Naive thymus-derived CD4-positive, alpha-beta T cell (primary cell): ENCODE measurements at places on chromosomes 3 and 15. TPM values are rescaled to one million over a fixed set of nuclear protein-coding genes. Genes with fewer than 3 reads are reported as not detected.

The UPK1B gene
- not detected for total RNA-seq

The MITF gene
- total RNA-seq: 0.73 TPM

DNA sequence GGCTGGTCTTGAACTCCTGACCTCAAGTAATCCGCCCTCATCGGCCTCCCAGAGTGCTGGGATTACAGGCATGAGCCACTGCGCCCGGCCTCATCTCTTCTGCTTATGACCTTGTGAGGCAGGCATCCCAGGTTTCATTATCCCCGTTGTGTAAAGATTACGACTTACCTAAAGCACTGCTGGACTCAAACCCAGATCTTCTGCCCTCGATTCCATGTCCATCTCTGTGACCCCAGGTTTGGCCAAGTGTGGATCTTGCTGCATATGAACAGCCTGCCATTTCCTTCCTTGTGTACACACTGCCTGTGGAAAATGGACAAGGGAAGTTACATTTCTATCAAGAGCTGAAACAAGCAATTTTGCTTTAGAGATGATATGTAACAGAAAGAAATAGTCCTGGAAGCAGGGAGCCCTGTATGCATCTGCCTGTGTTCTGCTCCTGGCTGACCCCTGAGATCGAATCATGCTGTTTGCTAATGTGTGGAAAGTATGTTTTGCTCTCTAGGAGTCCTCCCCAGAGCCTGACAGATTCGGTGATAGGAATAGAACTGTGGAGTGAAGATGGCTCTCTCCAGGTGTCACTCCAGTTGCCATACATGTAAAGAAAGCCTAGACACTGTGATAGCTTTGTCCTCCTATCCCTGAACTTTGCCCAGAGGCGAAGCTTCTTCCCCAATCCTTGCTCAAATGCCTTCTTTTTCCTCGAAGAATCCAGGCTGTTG is 11.8 kb upstream of the LIPC start:
- H3K27ac ChIP-seq: no peak overlapping the region
- H3K4me1 ChIP-seq: no peaks in the 10 kb centered on the region
- DNase-seq: no peak
- H3K4me3 ChIP-seq: no peak overlapping the region
- no peaks in the 10 kb centered on the region for H3K27me3 ChIP-seq
- no peaks in the 10 kb centered on the region for H3K36me3 ChIP-seq

DNA sequence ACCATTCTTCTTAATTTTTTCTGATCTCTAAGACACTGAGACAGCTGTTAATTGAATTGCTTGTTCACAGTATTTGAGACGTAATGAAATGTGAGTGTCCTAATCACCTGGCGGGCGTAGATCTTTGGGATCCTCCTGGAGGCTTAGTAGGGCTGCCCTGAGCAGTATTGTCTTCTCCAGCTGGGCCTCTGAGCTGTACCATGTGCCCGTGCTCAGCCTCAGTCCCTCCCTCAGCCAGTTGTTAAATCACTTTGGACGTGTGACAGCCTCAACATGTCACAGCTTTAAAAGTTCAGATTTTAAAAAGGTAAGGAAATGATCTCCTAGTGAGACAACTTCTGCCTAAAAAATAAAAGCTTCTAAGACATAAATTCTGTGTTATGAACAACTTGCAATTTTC is 35.5 kb downstream of the IGF1R start:
- H3K36me3 ChIP-seq: no peaks in the 10 kb centered on the region
- DNase-seq: no peak
- no peaks in the 10 kb centered on the region for H3K4me1 ChIP-seq
- no peak overlapping the region for H3K4me3 ChIP-seq

The SLC22A14 gene
- total RNA-seq: not detected

The PEAK1 gene
- total RNA-seq: 19.3 TPM

The TM4SF1 gene
- not detected in 2 replicates for total RNA-seq

- no peaks in the 10 kb centered on the region for H3K36me3 ChIP-seq
- H3K4me1 ChIP-seq: peaks cover 52% of the 10 kb centered on the region
- no peak for DNase-seq
- no peaks in the 10 kb centered on the region for H3K27me3 ChIP-seq
- no peak overlapping the region for H3K4me3 ChIP-seq
These were observed 10.0 kb upstream of the SRP14 start for GRCh38 chr15:40048926-40049475.

GRCh38 chr15:57138349-57138788 is 219.9 kb downstream of the TCF12 start:
- no peak overlapping the region for H3K27ac ChIP-seq
- no peaks in the 10 kb centered on the region for H3K27me3 ChIP-seq
- H3K4me3 ChIP-seq: no peak overlapping the region
- H3K36me3 ChIP-seq: no peaks in the 10 kb centered on the region
- no peak for DNase-seq

DNA sequence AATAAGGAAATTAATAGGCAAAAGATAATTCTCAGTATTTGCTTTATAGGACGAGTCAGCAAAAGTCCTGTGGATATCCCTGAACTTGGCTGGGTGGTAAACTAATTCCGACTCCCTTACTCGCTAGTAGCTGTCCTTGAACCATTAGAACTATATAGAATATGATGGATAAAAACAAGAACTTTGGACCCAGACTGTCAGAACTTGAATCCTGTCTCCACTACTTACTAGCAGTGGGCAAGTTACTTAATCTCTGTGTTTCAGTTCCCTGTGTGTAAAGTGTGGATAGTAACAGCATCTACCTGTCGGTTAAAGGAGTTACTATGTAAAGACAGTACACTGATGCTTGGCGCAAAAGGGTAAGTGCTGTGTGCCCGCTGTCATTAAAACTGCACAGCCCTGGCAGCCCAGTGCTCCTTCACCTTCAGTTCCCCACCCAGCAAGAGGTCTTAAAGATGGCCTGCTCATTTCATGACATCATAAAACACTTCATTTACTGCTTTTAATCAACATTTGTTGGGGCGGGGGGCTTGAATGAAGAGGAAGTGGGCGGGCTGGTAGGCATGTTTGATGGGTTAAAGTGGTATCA is 7.3 kb downstream of the TPM1 start:
- H3K4me3 ChIP-seq: no peak overlapping the region
- H3K27ac ChIP-seq: no peak overlapping the region
- peaks cover 15% of the 10 kb centered on the region for H3K27me3 ChIP-seq

The ITPKA gene
- not detected for total RNA-seq

DNA sequence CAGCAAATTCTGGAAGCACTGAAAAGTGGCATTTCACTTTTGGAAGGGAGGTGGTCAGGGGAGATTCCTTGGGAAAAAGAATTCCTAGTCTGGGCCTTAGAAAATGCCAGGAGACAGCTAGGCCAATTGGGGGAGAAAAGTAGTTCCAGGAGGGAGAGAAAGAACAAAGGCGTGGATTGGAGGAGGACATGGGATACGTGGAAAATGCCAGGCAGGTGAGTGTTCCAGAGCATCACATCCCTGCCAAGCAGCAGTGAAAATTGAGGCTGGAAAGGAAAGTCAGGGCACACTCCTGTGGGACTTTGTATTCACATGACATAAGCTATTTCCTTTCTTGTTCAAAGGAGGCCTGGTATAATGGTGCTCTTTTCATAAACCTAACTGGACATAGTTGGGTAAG is 134.5 kb upstream of the WNT5A start:
- H3K36me3 ChIP-seq: no peaks in the 10 kb centered on the region
- H3K27me3 ChIP-seq: no peaks in the 10 kb centered on the region
- H3K4me3 ChIP-seq: no peak overlapping the region
- DNase-seq: no peak
- no peaks in the 10 kb centered on the region for H3K4me1 ChIP-seq
- H3K27ac ChIP-seq: no peak overlapping the region

The MAGI1 gene
- not detected for total RNA-seq

GRCh38 chr3:56688191-56688590 is 5.1 kb upstream of the TASOR start:
- H3K27ac ChIP-seq: no peak overlapping the region
- no peaks in the 10 kb centered on the region for H3K36me3 ChIP-seq
- H3K4me3 ChIP-seq: no peak overlapping the region
- peaks cover 6% of the 10 kb centered on the region for H3K4me1 ChIP-seq

DNA sequence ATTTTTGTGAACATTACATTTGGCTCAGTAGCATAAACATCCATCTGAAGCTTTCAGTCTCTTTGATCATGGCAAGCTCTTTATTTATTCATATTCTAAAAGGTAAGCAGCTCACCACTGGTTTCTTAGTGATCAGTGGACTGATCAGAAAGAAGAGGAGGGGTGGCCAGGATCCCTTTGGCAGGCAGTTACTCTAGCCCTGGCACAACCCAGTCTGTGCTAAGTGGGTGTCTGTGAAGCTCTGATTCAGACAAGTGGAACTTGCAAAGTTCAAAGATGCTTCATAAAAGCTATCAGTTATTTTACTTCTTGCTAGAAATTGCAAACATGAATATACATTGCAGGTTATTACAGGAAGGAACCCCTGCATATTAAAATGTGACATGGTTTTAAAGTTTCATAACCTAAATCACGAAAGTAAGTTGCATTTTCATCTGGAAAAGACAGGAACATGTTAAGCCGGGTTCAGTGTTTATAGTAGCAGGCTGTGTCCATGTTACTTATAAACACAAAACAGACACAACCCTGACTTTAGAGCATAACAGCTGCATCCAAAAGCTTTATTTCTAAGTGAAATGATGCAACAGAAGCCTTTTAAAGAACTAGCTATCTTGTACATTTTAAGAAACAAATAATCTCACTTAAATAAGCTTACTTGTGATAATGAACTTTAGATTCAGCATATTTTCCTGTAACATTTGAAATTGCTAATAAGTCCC is 785.3 kb downstream of the MCTP2 start:
- no peaks in the 10 kb centered on the region for H3K27me3 ChIP-seq
- no peak overlapping the region for H3K27ac ChIP-seq
- H3K4me3 ChIP-seq: no peak overlapping the region
- no peaks in the 10 kb centered on the region for H3K36me3 ChIP-seq
- no peak for DNase-seq

The SI gene
- not detected for total RNA-seq

The PDZRN3 gene
- total RNA-seq: not detected

DNA sequence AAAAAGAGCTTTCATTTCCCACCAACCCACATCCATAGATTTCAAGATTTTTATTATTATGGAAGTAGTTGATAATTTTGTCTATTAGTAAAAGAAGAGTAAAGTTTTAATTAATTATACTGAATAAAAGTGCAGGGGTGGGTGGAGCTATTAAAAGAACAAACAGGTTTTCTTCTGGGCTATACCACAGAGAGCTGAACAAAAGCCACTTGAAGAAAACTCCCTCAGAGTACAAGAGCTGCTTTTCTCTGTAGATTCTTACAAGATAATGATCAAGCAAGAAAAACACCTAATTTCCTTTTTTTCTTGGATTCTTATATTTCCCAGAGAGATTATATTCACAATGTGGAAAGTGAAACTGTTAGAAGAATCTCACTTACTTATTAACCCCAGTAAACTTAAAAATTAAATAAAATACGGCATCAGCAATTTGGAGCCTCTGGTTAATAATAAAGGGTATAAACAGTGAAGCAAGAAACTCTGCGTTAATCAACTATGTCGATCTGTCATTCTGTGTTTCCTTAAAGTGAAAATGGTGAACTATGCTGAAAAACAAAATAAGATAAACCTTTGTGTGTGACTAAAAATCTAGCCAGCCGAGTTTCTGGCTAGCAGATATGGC is 84.9 kb downstream of the THBS1 start:
- H3K4me1 ChIP-seq: peaks cover 7% of the 10 kb centered on the region
- no peak for DNase-seq
- no peaks in the 10 kb centered on the region for H3K36me3 ChIP-seq
- no peak overlapping the region for H3K4me3 ChIP-seq
- H3K27me3 ChIP-seq: no peaks in the 10 kb centered on the region

DNA sequence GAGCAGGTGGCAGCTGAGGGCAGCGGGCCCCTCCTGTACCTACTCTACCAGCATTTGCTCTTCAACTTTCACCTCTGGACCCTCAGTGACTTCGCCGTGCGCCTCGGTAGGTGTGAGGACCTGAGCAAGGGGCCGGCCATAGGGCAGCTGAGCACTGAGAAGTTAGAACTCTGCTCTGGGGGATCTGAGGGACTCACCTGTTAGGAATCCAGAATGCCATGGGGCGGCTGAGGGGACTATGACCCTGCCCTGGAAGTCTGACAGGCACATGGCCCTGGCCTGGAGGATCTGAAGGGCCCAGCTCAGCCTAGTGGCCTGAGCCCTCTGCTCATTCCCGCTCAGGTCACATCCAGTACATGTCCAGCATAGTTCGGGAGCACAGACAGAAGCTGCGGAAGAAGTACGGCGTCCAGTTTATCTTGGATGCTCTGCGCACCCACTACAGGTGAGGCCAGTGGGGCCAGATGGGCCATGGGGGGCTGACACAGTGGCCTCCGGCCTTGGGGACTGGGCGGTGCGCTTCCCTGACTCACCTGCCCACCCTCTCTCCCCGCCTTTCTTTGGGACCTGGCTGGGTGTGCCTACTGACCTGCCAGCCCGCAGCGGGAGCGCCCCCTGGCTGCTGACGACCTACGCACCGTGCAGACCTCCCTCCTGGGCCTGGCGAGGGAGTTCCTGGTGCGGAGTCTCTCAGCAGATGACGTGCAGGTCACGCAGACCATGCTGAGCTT is 18.8 kb downstream of the NBEAL2 start:
- H3K4me3 ChIP-seq: no peak overlapping the region
- no peaks in the 10 kb centered on the region for H3K27me3 ChIP-seq
- peaks cover 54% of the 10 kb centered on the region for H3K36me3 ChIP-seq

DNA sequence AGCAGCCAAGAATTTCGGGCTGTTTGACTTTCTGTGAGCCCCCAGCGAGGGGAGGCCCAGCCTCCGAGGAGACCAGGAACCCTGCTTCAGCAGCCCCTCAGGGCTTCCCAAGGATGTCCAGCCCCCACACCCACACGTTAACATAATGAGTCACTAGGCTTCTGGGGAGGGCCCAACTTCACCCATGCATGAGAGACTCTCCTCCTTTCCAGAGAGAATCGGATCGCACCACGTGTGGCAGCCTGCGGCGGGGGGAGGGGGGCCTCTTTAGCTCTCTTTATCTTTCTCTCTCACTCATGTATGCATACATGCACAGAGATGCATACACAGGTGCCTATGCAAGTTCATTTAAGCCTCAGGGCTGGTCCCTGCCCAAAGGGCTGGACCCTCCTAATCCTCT is 3.1 kb upstream of the AP2M1 start:
- H3K27ac ChIP-seq: no peak overlapping the region
- no peak overlapping the region for H3K4me3 ChIP-seq
- no peaks in the 10 kb centered on the region for H3K36me3 ChIP-seq
- peaks cover 13% of the 10 kb centered on the region for H3K4me1 ChIP-seq

DNA sequence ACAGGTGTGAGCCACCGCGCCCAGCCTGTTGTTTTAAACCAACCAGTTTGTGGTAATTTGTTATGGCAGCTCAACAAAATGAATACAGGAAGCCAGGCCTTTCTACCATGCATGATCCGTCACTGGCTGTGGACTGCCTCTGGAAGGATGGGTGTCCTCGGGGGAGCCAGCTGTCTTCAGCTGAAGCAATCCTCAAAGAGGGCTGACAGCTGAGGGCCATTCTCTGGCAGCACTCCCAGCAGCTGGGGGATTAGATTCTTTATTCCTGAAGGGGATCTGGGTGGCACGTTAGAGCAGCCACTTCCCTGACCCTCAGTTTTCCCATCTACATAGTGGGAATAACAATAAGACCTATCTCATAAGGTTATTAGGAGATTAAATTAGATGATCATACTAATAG is 24.4 kb downstream of the POLR2M start:
- no peak for DNase-seq
- no peaks in the 10 kb centered on the region for H3K36me3 ChIP-seq
- H3K4me3 ChIP-seq: no peak overlapping the region
- H3K27ac ChIP-seq: no peak overlapping the region
- H3K4me1 ChIP-seq: no peaks in the 10 kb centered on the region

- H3K4me3 ChIP-seq: no peak overlapping the region
- no peaks in the 10 kb centered on the region for H3K4me1 ChIP-seq
- no peak overlapping the region for H3K27ac ChIP-seq
These were observed 19.5 kb downstream of the SMARCC1 start for GRCh38 chr3:47762233-47762632.

GRCh38 chr3:194727435-194728128 is 41.9 kb downstream of the FAM43A start:
- no peaks in the 10 kb centered on the region for H3K36me3 ChIP-seq
- H3K4me3 ChIP-seq: no peak overlapping the region
- DNase-seq: no peak
- H3K27ac ChIP-seq: no peak overlapping the region
- no peaks in the 10 kb centered on the region for H3K4me1 ChIP-seq

The SPTSSB gene
- not detected for total RNA-seq
